Stimulated activated memory B cell treated with anti-CD40 and anti-IgM and Interleukin-4, amounts not matched to agents 10 μg/mL and 1 μg/mL and 100 μg/mL, for 72 hours (primary cell): ENCODE measurements at places on chromosomes 7 and 10.

- no peak for ATAC-seq
Measured at GRCh38 chr10:24857031-24857725, 95.2 kb downstream of the PRTFDC1 start.

GRCh38 chr7:107658467-107658866 lies 2.2 kb upstream of the SLC26A4 start:
- no peak for ATAC-seq

DNA sequence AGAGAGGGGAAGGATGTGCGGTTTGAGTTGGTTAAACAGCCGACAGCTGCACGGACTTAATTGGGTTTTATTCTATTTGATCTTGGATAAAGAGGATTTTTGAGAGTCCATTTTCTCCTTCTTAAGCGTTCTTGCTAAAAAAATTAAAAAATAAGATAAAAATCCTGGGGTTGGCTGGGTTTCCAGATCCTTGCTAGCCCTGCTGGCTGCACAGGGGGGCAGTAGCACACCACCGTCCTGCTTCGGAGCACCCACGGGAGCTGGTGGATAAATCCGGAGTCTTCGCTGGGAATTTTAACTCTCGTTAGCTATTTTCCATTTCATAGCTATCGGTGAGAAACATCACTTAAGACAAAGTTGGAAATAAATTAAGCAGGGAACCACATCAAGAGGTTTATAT lies 792.0 kb downstream of the TYW1 start:
- ATAC-seq: no peak

GRCh38 chr10:21336476-21337170 lies 188.9 kb downstream of the SKIDA1 start:
- ATAC-seq: no peak

DNA sequence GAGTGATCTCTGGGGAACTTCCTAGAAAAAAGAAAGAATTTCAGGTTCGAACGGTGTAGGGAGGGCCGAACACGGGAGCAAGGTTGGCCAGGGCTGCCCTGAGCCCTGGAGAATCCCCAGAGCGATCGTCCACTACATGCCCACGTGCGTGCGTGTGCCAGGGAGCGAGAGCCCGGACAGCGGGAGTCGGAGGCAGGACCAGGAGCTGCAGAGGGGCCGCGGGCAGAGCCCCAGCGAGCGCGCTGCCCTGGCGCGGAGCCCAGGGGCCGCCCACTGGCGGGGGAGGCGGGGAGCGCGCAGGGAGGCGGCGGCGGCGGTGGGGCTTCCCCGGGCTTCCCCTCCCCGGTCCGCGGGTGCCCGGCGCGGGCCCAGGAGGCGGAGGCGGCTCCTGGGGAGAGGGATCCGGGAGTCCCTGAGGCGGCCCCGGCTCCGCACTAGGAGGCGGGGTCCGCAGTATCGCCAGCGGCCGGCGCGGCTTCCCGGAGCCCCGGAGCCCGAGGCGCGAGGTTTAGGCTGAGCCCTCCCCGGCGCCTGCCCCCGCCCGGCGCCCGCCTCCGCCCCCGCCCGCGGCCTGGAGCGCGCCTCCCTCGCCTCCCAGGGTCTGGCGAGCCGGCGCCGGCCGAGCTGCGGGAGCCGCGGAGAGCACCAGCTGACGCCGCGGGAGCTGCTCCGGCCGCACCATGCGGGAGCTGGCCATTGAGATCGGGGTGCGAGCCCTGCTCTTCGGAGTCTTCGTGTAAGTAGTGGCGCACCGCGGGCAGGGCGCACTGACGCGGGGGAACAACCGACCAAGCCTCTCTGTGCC lies at the start of gene PLPP4:
TSS of gene PLPP4 (plus strand) at position 602 of the 805 bp plus-strand sequence. CDS start at position 681, 79 bp downstream.
- ATAC-seq: no peak

DNA sequence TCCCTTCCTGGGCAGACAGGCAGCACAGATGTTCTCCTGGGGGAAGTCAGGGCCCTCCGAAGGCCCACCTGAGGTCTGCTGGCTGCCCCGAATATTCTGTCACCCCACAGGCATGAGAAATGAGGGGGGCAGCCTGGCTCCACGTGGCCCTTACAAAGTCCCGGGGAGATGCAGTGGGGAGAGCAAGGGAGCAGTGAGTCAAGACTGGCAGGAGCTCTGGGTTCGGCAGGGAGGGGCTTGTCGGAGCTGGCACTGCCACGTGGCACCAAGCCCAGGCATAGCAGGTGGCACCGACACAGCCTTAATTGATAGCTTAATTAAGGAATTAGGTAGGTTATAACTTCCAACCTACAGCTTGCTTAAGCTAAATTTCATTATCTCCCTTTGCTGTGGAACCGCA lies 163.9 kb downstream of the USP6NL start:
- ATAC-seq: no peak

DNA sequence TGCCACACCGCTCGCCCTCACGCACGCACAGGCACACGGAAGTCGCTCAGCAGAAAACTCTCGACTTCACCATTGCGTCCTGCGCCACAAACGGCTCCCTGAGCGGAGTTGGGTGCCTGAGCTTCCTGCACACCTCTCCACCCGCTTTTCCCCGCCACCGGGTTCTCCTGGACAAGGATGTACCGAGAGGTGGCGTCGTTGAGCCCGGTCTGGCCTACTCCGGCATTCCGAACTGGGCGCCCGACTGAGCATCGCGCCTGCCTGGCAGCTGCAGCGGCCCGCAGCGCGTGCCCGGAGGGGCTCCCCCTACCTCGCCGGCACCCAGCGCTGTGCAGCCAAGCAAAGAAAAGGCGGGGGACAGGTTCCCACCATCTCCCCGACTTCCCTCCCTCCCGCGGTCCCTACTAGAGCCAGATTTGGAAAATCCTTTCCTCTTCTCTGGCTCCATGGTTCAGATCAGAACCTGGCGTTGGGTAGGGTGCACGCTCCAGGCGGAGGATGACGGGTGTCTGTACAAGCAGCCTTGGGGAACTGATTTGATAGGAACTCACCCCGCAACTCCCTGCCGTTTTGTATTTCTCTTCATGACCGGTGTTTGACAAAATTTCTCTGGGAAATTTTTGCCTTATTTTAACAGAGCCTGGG lies 1.7 kb downstream of the SORCS3 start:
- ATAC-seq: no peak

DNA sequence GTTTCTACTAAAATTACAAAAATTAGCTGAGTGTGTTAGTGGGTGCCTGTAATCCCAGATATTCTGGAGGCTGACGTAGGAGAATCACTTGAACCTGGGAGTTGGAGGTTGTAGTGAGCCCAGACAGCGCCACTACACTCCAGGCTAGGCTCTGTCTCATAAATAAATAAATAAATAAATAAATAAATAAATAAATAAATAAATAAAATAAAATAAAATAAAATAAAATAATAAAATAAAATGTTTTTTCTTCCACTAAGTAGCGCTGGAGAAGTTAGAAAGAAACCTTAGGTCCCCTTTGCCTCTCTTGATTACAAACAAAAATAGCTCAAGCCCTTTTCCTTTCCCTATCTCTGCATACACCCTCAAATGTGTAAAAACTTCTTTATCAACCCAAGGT lies 525.9 kb downstream of the IPMK start:
- no peak for ATAC-seq

DNA sequence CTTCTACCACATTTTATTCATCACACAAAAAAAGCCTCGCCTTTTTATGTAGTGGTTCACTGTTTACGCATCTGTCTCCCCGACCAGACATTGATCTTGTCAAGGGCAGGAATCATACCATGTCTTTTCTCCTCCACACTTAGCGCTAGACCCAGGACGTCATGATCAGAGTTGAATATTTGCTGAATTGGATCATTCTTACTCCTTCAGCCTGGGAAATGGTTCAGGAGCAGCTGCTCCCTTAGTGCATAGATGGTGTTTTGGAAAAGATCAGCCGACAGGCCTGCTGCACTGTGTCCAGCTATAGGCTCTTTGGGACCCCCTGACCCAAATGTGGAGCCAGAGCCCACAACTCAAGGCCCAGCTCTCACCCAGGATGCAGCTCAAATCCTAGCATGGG lies 249.1 kb upstream of the TMEM72 start:
- no peak for ATAC-seq

DNA sequence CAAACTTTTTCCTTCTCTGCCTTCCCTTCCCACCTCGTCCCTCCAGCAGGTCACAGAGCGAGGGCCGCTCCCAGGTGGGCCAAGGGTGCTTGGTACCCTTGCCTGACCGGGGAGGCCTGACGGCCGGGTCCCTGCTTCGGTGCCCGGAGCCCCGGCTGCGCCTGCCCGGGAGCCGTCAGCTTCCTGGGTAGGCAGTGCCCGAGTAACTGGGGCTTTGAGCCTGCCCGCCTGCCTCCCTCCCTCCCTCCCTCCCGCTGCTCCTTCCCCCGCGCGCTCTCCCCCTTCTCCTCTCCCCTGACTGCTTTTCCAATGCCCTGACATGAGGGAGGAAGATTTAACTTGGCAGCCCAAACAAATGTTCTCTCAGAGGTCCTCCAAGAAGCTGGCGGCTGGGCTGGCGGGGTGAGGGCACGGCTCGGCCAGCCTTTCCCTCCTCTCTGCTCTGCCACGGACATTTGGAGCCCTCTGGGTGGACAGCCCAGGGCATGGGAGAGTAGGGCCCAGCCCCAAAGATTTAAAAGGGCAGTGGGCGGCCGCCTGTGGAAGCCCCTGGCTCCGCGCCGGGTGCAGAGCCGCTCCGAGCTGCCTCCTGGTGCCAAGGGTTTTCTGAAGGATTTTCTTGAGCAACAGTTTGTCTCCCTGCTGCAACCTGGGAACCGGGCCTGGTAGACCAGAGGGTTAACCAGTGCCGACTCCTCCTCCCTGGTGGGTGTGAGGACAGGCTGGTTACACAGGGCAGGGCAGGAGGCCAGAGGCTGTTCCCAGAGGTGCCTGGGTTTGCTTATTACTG lies 2.0 kb downstream of the ZMIZ1 start:
- ATAC-seq: no peak

DNA sequence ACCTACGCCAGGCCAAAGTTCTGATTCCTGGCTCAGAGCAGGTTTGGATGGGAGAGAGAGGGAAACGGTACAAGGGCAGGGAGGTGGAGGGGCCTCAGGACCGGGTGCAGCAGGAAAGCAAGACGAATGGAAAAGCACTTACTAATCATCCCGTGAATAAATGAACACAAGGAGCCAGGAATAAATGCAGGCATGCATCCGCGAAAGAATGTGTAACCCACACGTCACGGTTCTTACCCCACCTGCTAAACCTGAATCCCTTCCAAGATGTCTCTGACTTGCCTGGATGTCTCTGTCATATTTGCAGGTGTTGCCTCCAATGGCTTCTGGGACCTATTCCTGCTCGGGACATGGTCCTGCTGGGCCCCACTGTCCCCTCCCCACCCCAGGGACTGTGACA lies 335.2 kb upstream of the RNF32 start:
- ATAC-seq: no peak

GRCh38 chr7:15765753-15766152 lies 79.3 kb upstream of the MEOX2 start:
- ATAC-seq: no peak

DNA sequence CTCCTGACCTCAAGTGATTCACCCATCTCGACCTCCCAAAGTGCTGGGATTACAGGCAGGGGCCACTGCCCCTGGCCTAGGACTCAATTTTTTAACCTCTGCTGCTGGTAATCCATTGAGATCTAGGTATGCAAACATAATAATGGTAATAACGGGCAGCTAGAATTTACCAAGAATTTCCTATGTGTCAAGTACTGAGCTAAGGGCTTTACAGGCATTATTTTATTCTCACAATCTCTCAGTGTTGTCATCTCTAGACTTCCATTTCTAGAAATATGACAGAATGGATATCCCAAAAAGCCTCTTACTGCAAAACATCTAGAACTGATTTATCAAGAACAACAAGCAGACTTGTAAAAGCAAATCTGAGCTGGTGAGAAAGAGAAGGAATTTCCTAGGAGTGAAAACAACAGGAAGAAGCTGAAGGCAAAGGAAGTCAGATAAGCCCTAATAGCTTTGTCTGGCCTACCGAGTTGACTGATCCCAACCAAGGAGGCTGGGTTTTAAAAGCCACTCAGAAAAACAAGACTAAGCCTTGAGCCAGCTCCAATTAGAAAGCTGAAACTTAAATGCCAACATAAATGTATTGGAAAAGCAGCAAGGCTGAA lies 70.6 kb downstream of the CCDC71L start:
- no peak for ATAC-seq

- no peak for ATAC-seq
Measured at GRCh38 chr10:19592276-19592675, 224.0 kb upstream of the PLXDC2 start.

- no peak for ATAC-seq
Measured at GRCh38 chr10:63197344-63198092, 64.4 kb downstream of the NRBF2 start.

DNA sequence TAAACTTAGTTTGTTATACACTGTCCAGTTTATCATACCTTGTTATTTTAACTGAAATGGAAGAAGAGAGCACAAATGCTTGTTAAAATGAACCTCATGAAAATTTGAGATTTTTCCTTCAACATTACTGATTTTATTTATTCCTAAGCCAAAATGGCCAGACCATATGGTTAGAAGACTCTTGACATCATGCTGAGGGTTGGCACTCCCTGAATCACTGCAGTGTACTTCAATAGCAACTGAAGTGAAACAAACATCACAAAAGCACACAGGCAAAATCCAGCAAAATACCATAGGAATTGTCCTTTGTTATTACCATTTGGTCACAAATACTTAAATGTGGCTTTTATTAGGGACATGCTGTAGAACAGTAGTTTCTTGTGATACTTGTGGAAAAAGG lies 347.8 kb downstream of the NXPH1 start:
- ATAC-seq: no peak

DNA sequence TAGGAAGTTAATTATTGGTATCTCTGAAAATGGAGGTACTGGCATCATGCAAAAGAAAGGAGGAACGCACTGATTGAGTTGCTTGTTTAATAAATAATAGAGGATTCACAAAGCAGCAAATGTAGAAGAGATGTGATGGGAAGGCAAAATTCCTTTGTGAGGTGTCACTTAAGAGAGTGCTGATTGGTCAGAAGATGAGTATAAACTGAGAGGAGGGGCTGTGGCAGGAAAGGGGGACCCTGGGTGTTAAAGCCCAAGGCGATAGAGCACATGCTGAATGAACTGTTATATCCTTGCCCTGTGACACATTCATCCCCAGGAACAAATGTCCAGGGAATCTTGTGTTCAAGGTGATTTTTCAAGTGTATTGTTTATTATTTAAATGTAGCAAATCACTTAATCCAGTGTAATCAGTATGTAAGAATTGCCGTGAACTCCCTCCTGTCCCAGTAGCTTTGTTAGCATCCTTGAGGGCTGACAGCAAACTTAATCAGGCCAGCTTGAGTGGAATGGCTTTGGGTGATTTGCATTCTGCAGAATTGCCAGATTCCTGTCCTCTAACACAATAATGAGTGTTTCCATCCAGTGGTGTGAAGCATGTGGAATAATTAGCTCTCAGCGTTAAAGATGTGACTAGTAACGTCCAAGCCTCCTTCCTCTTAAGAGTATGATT lies 111.9 kb downstream of the CHN2 start:
- ATAC-seq: no peak

DNA sequence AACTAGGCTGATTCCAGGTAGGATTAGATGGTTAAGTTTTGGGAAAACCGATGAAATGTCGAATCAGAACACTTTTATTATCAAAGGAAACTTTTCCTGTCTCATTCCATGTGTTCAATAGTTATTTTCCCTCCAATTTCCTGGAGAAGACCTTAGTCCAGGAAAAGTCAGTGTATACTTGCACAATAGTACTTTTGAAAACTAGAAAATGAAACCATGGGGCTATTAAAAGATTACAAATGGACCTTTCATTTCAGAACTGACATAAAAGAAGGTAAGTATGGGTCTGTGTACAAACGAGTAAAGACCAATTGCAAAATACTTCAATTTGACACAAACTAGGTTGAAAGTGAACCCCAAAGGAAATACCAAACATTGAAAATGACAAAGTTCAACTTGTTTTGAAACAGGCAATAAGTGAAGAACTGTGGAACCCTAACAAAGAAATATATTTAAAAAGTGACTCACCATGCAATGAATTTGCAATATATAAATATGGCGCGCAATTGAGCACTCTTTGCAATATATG lies 2.1 kb downstream of the AVPI1 start:
- ATAC-seq: no peak
